ENCODE measurements at places on chromosomes 6 and 20.

DNA sequence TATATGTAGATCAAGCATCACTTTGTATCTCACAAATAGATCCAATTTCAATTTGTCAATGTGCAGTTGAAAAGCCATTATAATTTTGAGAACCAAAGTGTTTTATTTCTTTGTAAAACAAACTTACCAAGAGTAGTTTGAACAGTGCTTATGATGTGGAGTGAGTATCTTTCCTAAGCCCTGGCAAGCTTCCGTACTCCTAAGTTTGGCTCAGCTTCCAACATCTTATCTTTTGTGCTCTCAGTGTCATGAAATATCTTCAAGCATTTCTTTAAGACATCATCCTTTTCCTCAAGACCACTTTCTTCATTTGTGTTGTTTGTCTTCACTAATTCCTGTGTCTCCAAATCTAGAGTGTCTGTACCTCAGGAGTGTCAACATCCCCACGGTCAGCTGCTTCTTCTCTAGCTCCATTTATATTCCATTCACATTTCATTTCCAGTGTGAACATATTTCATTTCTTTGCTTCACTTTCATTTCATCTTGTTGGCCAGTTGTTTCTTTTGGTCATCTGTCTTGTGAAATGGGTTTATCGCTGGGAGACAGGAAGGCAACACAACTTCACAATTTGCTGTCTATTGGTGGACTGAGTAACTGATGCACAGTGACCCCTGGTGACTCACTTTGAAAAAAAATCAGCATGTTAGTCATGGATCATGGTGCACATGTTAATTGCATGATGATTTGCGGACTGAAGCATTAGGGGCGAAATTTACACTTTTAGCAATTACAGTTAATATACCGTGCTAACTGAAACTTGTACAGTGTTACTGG is 36.9 kb downstream of the SLC24A3 start:
- H3K27me3 ChIP-seq = no peaks in the 10 kb centered on the region
- H3K27ac ChIP-seq = no peak overlapping the region
- peaks cover 8% of the 10 kb centered on the region for H3K4me1 ChIP-seq
- H3K36me3 ChIP-seq = no peaks in the 10 kb centered on the region
- H3K4me3 ChIP-seq = no peak overlapping the region
- no peak for DNase-seq

DNA sequence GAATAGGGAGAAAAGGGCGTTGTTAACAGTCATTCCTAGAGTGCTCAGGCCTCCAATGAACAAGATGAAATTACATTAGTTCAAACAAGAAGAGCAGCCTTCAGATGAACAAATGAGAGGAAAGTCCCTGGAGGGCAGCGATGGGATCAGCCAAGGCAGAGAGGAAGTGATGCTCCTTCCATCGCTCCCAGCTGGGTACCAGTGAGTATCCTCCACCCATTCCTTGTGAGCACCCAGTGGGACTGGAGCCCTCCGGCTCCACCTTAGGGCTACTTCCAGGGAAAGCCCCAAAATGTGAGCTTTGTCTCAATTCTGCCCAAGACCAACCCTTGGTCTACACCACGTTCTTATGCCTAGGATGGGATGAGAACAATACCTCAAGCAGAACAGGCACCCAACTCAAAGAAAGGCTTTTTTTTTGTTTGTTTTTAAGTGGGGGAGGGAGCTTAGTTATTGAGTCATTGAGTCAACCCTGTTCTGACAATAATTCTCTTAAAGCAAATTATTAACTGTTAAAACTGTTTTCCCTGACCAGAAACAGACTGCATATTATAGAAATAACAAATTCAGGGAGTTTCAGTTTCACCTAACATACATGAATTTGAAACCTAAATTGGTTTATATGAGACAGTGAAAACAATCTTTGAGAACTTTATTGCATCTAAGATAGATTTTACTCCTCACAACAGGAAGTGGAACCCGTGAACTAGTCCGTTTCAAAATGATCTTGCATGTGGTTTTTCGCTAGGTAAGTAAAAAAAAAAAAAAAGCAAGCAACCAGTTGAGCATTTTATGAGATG is 106.9 kb downstream of the IPCEF1 start:
- no peaks in the 10 kb centered on the region for H3K27me3 ChIP-seq
- no peaks in the 10 kb centered on the region for H3K36me3 ChIP-seq
- no peak for DNase-seq
- peaks cover 45% of the 10 kb centered on the region for H3K4me1 ChIP-seq
- H3K27ac ChIP-seq = no peak overlapping the region

DNA sequence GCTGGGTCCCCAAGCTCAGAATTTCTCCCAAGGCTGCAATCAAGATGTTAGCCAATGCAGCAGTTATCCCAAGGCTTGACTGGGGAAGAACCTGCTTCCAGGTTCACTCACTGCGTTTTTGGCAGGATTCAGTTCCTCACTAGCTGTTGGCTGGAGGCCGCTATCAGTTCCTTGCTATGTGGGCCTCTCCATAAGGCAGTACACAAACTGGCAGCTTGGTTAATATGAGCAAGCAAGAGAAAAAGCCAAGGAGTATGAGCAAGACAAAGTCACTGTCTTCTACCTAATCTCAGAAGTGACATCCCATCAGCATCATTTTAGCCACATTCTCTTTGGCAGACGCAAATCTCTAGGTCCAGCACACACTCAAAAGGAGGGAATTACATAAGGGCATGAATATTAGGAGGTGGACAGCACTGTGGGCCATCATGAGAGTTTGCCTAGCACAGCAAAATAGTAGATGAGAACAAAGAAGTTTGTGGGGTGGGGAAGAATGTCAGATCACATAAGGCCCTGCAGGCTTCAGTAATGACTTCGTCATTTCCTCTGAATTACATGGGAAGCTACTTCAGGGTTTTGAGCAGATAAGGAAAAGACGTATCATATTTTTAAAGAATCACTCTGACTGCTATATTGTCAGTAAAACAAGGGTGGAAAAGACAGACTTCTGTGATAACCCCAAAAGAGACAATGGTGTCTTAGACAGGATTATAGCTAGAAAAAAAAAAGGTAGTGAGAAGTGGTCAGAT is 25.5 kb downstream of the LMBRD1 start:
- 0 out of 2 replicates have a peak, but pooled peaks cover 2% of the 10 kb centered on the region for H3K36me3 ChIP-seq
- no peak for DNase-seq
- H3K27ac ChIP-seq = no peak overlapping the region
- no peaks in the 10 kb centered on the region for H3K4me1 ChIP-seq

GRCh38 chr20:24169256-24169655 is 180.7 kb upstream of the GGTLC1 start:
- peaks cover 30% of the 10 kb centered on the region for H3K4me1 ChIP-seq
- H3K27ac ChIP-seq = no peak overlapping the region
- no peak for DNase-seq
- peaks cover 3% of the 10 kb centered on the region for H3K27me3 ChIP-seq
- peaks cover 20% of the 10 kb centered on the region for H3K36me3 ChIP-seq
- H3K4me3 ChIP-seq = no peak overlapping the region

- H3K27me3 ChIP-seq = peaks cover 25% of the 10 kb centered on the region
- no peak overlapping the region for H3K27ac ChIP-seq
- no peak for DNase-seq
- no peaks in the 10 kb centered on the region for H3K36me3 ChIP-seq
- H3K4me3 ChIP-seq = no peak overlapping the region
- peaks cover 12% of the 10 kb centered on the region for H3K4me1 ChIP-seq
Observed at GRCh38 chr20:62636446-62636845, 5.9 kb upstream of the SLCO4A1 start.

Measured in WTC11 (cell line).